Activated B cell treated with CpG ODN at 0.5 μM for 24 hours (primary cell): ENCODE measurements at places on chromosomes 7 and 10.

GRCh38 chr7:326273-326672 lies 36.3 kb downstream of the FOXL3 start:
- peaks cover 2% of the 10 kb centered on the region for H3K4me1 ChIP-seq
- H3K27me3 ChIP-seq, result peaks cover 19% of the 10 kb centered on the region
- no peaks in the 10 kb centered on the region for H3K36me3 ChIP-seq
- no peak overlapping the region for H3K4me3 ChIP-seq
- DNase-seq, result no peak

DNA sequence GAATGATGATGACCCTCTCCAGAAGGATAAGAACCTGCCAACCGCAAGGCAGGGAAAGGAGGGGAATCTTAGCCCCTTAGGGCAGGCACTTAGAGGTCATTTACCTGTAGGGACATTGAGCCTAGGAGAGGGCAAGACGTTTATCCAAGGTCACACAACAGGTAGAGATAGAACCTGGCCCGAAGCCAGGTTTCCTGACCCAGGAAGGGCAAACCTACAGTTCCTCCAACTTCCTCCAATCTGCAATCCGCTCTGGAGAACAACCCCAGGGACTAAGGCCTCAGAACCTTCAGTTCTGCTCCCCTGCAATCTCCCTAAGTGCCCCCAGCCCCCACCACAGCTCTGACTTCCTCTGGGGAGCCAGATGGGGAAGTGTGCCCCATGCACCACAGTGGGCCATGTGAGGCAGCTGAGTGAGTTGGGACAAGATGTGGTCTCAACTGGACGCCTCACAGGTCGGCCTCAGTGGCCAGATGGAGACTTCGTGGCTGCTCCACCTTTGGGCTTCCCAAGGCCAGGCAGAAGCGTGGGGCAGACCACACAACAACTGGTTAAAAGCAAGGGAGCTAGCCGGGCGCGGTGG lies 1.4 kb upstream of the PSAP start:
- H3K4me3 ChIP-seq, result peak overlapping the region; percentile 92
- H3K36me3 ChIP-seq, result peaks cover 7% of the 10 kb centered on the region
- peak; percentile 37 for DNase-seq
- no peaks in the 10 kb centered on the region for H3K27me3 ChIP-seq
- H3K27ac ChIP-seq, result peak overlapping the region; percentile 83

GRCh38 chr7:158710651-158711102 lies 6.1 kb upstream of the NCAPG2 start:
- peaks cover 11% of the 10 kb centered on the region for H3K4me1 ChIP-seq
- H3K27me3 ChIP-seq, result peaks cover 2% of the 10 kb centered on the region
- DNase-seq, result no peak
- H3K4me3 ChIP-seq, result no peak overlapping the region
- H3K27ac ChIP-seq, result no peak overlapping the region

GRCh38 chr7:85749696-85750453 lies 563.0 kb upstream of the SEMA3D start:
- no peak overlapping the region for H3K27ac ChIP-seq
- no peak overlapping the region for H3K4me3 ChIP-seq
- H3K27me3 ChIP-seq, result no peaks in the 10 kb centered on the region
- no peak for DNase-seq
- H3K4me1 ChIP-seq, result no peaks in the 10 kb centered on the region

DNA sequence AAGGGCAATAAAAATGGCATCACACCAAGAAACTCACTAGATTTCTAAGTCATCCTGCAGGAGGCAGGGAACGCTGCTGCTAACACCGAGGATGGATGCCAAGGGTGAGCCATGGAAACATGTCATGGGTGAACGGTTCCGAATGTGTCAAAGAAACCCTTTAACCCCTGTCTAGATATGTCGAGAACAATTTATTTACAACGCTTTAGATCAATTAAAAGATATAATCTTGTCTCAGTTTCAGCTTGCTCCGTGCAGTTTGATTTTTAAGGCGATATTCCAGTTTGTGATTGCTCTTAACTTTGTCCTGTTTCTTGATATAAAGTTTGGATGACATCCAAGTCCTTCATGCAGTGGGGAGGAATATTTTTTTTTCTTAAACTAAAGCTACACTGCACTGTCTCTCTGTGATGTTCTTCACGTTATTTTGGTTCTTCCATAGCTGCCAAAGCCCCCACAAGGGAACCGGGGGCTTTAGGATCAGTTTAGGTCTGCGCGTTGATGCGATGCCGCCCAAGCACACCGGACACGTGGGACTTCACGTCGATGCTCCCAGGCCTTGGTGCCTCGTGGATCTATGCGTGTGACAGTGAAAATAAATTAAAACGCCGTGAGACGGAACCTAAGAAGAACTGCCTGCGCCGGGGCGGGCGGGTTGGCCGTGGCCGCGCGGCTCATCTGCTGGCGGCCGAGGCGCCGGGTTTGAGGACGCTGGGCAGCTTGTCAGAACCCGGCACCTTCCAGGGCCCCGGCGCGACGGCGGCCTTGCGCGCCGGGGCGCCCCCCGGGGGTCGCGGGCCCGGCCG lies 220.3 kb downstream of the PHTF2 start:
- H3K27me3 ChIP-seq, result peaks cover 2% of the 10 kb centered on the region
- peak overlapping the region; percentile 76 for H3K27ac ChIP-seq
- no peaks in the 10 kb centered on the region for H3K36me3 ChIP-seq
- DNase-seq, result no peak
- H3K4me1 ChIP-seq, result peaks cover 17% of the 10 kb centered on the region

- no peaks in the 10 kb centered on the region for H3K4me1 ChIP-seq
- H3K4me3 ChIP-seq, result no peak overlapping the region
- H3K27ac ChIP-seq, result no peak overlapping the region
- no peaks in the 10 kb centered on the region for H3K36me3 ChIP-seq
- H3K27me3 ChIP-seq, result peaks cover 15% of the 10 kb centered on the region
- DNase-seq, result no peak
Observed at GRCh38 chr10:27661514-27662286, 83.9 kb downstream of the MKX start.

DNA sequence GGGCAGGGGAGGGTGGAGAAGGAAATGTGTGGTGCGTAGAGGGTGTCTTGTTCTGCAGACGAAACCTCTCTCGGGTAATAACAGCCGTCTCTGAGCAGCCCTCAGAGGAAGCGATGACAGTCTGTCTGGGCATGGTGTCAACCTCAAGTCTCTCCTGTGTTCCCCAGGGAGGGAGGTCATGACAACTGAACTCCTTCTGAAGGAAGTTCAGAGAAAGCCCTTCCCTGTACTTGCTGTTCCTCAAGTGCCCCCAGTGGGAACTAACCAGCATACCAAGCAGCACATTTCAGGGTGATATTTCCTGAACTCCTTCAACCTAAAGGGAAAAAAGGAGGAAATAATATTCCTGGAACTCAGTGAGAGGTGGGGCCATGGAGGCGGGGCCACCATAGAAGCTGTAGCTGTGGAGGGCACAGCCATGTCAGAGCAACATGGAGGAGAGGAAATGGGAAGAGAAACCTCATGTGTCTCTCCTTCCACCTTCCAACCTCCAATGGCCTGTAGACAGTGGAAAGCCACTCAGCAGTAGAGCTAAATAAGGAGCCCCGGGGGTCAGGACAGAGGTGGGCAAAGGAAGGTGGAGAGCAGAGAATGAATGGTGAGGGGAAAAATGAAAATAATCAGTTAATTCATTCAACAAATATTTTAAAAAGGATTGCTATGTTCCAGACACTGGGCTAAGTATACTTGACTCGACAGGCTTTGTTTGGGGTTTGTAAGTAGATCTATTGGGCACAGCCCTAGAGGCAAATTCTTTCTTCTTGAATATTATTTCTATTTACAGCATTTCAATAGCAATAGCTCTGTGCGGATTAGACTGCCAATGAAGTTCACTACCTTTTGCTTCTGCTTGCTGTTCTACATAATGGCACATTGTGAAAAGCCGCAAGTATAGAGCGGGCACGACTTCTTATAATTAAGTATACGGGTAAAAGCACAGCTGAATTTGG lies 61.0 kb upstream of the AOAH start:
- peak overlapping the region; percentile 1 for H3K27ac ChIP-seq
- peaks cover 5% of the 10 kb centered on the region for H3K27me3 ChIP-seq
- peak overlapping the region; percentile 3 for H3K4me3 ChIP-seq
- peaks cover 17% of the 10 kb centered on the region for H3K4me1 ChIP-seq
- no peaks in the 10 kb centered on the region for H3K36me3 ChIP-seq

- no peak overlapping the region for H3K27ac ChIP-seq
- no peaks in the 10 kb centered on the region for H3K36me3 ChIP-seq
- H3K4me1 ChIP-seq, result no peaks in the 10 kb centered on the region
- no peak overlapping the region for H3K4me3 ChIP-seq
Observed at GRCh38 chr10:116589926-116590325, 833 bp upstream of the PNLIPRP1 start.

DNA sequence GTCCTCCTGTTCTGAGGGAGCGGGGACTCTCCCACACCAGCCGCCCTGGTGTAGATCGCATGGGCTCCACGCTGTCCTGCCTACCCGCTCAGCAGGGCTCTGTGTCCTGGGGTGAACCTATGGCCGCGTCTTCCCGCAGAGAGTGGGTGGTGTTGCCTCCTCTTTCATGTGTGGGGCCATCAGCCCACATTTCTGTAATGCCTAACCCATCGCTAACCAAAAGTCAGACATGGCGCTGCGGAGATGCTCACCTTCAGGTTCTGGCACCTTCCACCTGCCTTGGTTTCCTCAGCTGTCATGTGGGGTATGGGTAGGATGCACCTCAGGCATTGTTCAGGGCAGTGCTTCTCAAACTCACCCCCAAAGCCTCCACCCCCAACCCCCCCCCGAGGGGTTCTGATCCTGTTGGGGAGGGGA lies 50.5 kb upstream of the CAMK2B start:
- H3K4me1 ChIP-seq, result peaks cover 19% of the 10 kb centered on the region
- peaks cover 3% of the 10 kb centered on the region for H3K27me3 ChIP-seq

GRCh38 chr10:97121041-97121440 lies 64.7 kb downstream of the SLIT1 start:
- H3K27ac ChIP-seq, result no peak overlapping the region
- no peak overlapping the region for H3K4me3 ChIP-seq
- DNase-seq, result no peak
- no peaks in the 10 kb centered on the region for H3K36me3 ChIP-seq

DNA sequence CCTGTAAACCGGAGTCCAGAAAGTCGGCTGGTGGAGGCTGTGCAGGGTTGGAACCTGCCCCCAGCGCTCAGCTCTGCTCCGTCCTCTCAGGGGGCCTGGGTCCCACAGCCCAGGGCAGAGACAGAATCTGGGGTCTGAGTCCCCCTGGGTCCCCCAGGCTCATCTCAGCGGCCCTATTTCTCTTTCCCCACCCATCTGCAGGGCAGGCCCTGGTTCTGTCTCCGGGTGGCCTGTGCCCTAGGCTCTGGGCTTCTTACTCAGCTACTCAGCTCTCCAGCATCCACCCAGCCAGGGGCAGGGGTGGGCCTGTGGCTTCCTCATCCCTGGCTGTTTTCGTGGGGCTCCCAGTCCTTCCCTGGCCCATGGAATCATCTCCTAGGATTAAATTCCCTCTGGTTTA lies 183.4 kb downstream of the ADARB2 start:
- peaks cover 16% of the 10 kb centered on the region for H3K27me3 ChIP-seq
- no peak overlapping the region for H3K4me3 ChIP-seq
- DNase-seq, result no peak
- H3K4me1 ChIP-seq, result no peaks in the 10 kb centered on the region
- H3K36me3 ChIP-seq, result no peaks in the 10 kb centered on the region

GRCh38 chr10:18685555-18685954 lies 26.3 kb downstream of the ARL5B start:
- DNase-seq, result no peak
- no peak overlapping the region for H3K27ac ChIP-seq
- H3K27me3 ChIP-seq, result no peaks in the 10 kb centered on the region
- peaks cover 1% of the 10 kb centered on the region for H3K36me3 ChIP-seq
- no peak overlapping the region for H3K4me3 ChIP-seq
- no peaks in the 10 kb centered on the region for H3K4me1 ChIP-seq

DNA sequence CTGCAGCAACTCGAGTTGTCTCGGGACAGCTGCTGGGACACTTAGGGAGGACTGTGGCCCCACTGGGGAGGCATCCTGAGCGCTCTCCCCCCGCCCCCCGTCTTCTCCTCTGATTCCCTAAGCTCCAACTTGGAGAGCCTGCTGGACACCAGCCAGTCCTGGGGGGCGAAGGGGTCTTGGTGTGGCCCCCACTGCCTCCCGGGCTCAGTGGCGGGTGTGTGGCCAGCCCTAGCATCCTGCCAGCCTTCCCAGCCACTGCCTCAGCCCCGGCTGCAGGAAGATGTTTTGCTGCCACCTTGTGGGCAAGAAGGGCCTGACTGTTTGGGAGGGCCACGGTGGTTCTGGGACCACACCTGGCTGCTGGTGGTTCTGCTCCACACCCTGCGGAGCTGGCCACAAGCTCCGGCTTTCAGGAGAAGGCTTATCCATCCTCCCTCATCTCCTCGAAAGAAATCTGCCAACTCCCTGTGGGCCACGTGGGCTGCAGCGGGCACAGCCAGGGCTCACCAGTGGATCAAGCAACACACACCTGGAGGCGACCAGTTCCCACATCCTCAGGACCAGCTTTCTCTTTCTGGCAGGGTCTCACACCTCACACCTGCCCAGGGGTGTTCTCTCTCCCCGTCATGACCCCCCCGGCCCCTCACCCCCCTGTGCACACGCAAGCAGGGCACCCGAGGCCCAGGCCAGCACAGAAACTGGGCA lies 24.8 kb downstream of the AGAP3 start:
- no peak overlapping the region for H3K27ac ChIP-seq
- DNase-seq, result peak; percentile 55
- no peaks in the 10 kb centered on the region for H3K36me3 ChIP-seq
- no peak overlapping the region for H3K4me3 ChIP-seq
- peaks cover 27% of the 10 kb centered on the region for H3K27me3 ChIP-seq

DNA sequence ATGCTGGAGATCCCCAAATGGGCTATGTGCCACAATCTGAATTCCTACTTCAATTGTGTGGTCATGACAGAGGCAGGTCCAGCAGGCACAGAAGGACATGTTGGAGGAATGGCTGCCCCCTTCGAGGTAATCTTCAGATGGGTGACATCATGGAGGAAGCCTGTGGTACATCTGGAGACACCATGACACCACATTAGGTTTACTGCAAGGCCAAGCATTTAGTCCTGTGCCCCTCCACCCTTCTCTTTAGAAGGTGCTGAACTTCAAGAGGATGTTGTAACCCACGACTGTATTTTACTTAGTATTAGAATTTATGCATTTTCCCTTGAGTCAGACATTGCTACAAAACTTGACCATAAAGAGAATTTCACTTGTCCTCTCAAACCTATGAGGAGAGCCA lies 75.1 kb upstream of the DDC start:
- H3K27me3 ChIP-seq, result peaks cover 7% of the 10 kb centered on the region
- no peaks in the 10 kb centered on the region for H3K36me3 ChIP-seq
- no peak overlapping the region for H3K27ac ChIP-seq
- no peaks in the 10 kb centered on the region for H3K4me1 ChIP-seq
- H3K4me3 ChIP-seq, result no peak overlapping the region
- no peak for DNase-seq

- H3K27ac ChIP-seq, result no peak overlapping the region
- H3K36me3 ChIP-seq, result no peaks in the 10 kb centered on the region
- no peak for DNase-seq
- H3K4me3 ChIP-seq, result no peak overlapping the region
- H3K27me3 ChIP-seq, result no peaks in the 10 kb centered on the region
Observed at GRCh38 chr10:53846809-53847208, 954.2 kb downstream of the PCDH15 start.

- DNase-seq, result no peak
- H3K4me3 ChIP-seq, result no peak overlapping the region
- H3K27me3 ChIP-seq, result no peaks in the 10 kb centered on the region
- H3K36me3 ChIP-seq, result no peaks in the 10 kb centered on the region
Observed at GRCh38 chr10:64288404-64288803, 767.2 kb downstream of the REEP3 start.
